ENCODE measurements at places on chromosomes 5 and 9.

- no peak for DNase-seq
Observed at GRCh38 chr9:78234810-78235209, 1.1 kb upstream of the CEP78 start.

GRCh38 chr5:63963080-63963735 is 963 bp upstream of the HTR1A start:
- DNase-seq = peak; percentile 7

GRCh38 chr9:129834489-129835127 is 467 bp downstream of the C9orf78 start:
- no peak for DNase-seq

GRCh38 chr5:126538579-126538978 is 56.4 kb downstream of the ALDH7A1 start:
- DNase-seq = no peak

DNA sequence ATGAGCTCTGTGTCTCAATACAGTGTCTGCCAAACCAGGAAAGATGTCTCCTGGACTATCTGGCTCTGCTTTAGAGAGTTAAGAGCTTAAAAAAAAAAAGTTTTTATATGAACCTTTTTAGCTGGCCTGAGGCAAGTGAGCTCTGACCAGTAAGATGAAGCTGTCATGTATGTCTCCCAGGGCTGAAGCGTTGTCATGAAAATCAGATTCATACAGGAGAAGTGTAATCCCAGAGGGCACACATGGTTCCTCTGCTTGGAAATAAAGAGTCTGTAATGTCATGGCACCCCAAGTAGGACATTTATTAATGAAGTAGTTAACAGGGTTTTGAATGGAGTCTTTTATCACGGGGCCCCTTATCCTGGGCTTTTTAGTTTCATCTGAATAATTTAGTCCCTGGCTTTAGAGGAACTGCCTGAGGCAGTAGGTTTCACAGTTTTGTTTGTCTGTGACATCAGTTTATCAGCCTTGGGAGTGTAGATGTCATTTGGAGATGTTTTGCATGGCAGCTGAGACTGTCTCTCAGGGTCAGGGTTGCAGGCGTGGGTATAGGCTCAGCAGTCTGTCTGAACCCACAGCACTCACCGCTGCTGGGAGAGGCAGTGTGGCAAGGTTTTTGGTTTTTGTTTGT is 223.3 kb downstream of the DIRAS2 start:
- DNase-seq = no peak

DNA sequence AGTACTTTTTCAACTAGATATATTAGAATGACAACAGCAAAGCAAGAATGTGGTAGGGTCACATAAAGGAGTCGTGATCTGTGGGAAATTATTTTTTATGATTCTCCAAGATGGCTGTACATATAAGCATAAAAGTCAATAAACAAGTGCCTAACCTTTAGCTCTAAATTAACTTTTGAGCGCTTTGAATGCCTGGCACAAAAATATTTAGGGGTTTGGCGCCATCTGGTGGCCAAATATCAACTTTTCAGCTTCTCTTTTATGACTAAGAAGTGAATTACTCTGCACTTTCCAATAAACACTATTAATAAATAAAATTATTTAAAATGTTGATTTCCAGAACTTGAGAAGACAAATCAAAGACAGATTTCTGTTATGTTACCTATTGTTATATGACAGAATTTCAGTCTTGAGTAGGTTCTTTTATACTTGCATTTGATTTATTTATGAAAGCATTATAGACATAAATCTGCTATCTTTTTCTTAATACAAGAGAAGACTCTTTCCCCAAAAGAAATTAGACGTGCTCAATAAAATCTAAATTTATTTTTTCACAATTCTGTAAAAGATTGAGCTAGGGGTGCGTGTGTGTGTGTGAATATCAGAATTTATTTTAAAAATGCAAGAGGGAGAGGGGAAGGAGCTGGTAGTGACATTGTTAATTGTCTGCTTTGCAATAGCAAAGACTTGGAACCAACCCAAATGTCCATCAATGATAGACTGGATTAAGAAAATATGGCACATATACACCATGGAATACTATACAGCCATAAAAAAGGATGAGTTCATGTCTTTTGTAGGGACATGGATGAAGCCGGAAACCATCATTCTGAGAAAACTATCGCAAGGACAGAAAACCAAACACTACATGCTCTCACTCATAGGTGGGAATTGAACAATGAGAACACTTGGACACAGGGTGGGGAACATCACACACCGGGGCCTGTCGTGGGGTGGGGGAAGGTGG is 36.7 kb upstream of the ARRDC3 start:
- DNase-seq = no peak

GRCh38 chr5:143057580-143057999 is 287.4 kb downstream of the ARHGAP26 start:
- no peak for DNase-seq

DNA sequence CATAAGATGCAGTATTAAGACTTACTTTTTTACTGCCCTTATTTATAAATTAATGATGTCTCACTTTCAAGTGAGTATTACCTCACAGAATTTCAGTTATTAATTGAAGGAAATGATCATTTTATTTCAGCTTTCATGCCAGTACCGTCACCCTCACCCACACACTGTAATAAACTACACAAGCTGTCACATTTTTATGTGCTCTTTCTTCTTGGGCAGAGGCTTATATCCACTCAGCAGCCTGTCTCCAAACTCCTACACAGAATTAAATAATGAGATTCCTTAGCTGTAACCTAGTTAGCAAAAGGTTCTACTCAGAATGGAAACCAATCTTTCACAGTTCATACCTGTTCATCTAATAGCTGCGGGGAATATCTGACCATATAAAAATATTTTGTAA is 1915.8 kb upstream of the CDH6 start:
- no peak for DNase-seq

DNA sequence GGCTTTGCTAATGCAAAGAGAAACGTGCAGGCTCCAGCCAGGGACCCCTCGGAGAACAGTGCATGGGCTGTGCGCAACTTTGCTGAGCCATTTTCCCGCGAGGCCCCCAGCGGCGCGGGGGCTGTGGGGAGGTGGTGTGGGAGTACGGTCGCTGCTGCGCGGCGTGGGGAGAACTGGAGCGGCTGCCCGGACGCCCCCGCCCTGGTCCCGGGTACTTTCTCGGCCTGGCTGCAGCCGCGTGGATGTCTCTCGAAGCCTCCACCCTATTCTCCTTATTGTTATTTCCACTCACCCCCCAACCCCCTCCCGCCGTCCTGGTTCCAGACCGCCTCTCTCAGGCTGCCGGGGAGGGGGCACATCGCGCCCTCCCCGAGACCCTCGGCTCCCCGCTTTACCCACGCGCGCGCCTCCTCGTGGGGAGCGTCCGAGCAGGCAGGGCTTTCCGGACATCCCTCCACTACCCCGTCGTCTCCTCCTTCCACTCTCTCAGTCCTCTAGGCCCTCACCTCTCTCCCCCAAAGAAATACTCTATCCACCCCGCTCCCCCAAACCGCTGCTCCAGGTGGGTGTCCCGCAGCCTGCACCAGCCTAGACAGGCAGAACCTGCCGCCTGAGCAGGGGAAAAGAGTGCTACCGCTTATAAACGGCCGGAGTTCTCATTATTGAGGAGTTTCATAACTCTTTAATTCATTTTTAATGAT is 68.6 kb upstream of the TBCA start:
- DNase-seq = no peak

DNA sequence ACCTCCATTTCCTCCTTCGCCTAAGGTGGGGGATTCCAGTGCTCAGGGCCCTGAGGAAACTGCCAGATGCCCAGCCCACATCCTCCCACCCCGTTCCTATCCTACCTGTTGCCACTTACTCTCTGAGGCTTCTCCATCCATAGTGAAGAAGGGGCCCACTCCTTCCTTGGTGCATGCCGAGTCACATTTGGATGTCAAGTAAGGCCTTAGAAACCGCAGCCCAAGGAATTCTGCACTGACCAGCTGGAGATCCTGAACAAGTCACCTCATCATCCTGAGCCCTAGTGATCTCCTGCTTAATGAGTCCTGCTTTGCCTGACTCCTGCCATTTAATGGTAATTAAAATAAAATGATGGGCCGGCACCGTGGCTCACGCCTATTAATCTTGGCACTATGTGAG is 6.7 kb upstream of the TNIP1 start:
- no peak for DNase-seq

Measured in HS-27A (cell line).